ENCODE measurements at places on chromosomes 1 and 21. TPM values are rescaled to one million over a fixed set of nuclear protein-coding genes. Genes with fewer than 3 reads are reported as not detected.

Gene ANGPTL3
- 0.06 TPM for total RNA-seq

Gene CLCA1
- not detected for total RNA-seq

Gene GBP6
- 0.98 TPM for total RNA-seq

DNA sequence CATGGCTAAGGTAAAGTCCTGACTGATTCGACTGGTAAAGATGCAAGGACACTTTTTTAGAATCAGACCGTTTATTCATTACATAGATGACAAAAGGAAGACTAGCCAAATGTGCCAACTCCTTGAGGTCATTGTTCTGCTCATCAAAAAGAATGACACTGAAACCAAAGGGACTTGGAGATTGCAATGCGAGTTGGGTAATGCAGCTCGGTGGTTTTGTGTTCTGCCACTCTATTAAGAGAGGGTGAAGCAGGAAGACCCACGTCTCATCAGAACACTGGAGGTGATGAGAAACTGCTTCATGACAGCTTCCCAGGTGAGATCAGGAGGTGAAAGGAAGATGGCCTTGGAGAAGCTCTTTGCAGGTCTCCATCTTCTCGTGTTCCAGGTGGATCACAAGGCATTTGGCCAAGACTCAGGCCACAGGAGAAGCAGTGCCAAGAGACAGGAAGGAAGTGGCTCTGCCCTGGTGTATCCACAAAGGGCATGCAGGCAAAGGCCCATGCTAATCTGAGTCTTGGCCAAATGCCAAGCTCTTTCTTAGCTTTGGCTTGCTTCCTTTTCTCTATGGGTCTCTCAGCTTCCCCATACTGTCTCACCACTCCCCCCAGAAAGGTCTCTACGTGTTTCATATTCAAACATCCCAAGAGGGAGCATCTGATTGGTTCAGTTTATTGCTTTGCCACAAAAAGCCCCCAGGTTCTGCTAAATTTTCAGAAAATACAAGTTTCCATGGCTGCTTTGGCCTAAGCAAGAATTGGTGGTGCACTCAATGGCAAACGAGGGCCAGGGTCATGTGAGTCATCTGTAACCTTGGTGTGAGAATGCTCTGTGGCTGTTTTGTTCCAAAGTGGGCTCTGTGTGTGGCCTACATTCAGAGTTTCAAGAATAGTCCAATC lies 5.7 kb upstream of the CCT8 start:
- DNase-seq: no peak

- no peak for DNase-seq
Observed at GRCh38 chr1:199122532-199123311, 483.9 kb downstream of the PTPRC start.

DNA sequence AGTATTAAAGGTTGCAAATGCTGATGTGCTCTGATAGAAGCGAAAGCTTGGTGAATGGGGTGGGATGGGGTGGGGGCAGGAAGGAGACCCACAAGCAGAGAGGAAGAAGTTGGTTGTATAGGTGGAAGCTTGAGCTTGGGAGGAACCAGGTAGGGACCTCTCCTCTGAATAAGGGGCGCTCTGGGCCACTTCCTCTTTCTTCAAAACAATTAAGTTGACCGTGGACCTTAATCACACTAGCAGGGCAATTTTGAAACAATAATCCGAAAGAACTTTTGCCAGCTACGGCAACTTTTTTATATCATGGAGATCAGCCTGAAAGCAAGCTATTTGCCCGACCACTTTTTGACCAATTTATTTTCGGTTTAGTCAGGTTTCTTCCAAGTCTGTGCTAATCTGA lies 1.9 kb upstream of the DYRK1A start:
- DNase-seq: no peak

DNA sequence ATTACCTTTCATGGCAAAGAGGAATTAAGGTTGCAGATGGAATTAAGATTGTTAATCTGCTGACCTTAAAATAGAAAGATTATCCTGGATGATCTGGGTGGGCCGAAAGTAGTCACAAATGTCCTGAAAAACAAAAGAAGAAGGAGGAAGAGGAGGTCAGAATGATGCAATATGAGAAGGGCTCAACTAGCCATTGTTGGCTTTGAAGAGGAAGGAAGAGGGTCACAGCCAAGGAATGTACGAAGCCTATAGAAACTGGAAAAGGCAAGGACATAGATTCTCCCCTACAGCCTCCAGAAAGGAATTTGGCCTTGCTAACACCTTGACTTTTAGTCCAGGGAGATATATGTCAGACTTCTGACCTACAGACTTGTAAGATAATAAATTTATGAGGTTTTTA lies 39.4 kb upstream of the FMOD start:
- no peak for DNase-seq

DNA sequence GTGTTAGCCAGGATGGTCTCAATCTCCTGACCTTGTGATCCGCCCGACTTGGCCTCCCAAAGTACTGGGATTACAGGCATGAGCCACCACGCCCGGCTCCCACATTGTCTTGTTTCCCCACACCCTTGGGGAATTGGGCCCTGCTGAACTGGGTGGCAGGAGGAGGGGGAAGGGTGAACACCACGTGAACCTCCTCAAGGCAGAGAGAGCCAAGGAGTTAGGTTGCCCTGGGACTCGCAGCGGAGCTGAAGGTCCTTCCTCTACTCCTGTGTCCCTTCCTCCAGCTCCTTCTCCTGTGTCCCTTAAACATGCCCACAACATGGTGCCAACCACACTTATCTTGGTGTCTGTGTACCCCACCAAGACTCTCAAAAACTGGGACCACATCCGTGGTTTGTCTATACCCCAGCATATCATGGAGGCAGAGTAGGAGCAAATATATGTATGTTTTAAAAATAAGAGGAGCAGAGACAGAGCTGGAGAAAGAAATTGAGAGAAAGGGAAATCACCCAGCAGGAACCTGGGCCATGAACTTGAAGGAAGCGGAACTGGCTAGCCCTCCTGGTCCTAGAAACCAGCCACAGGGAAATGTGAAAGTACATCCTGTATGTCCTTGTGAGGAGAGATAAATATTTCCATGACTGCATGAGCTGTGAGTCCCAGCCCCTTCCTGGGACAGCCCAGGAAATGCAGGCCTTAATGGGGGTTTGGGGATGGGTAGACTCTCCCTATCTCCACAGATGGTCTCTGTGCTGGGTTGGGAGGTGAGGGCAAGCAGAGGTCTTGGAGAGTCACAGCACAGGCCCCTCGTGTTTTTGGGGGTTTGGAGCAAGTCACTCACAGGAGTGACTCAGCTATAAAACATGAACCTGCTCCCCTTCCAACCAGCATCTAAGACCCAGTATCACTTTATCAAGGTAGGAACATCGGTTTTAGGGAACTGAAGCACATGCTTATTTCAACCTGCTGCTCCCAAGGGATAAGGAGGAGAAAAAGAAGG lies 9.4 kb upstream of the TAL1 start:
- peak; percentile 54 for DNase-seq
